ENCODE measurements at places on chromosomes 5 and 9.

DNA sequence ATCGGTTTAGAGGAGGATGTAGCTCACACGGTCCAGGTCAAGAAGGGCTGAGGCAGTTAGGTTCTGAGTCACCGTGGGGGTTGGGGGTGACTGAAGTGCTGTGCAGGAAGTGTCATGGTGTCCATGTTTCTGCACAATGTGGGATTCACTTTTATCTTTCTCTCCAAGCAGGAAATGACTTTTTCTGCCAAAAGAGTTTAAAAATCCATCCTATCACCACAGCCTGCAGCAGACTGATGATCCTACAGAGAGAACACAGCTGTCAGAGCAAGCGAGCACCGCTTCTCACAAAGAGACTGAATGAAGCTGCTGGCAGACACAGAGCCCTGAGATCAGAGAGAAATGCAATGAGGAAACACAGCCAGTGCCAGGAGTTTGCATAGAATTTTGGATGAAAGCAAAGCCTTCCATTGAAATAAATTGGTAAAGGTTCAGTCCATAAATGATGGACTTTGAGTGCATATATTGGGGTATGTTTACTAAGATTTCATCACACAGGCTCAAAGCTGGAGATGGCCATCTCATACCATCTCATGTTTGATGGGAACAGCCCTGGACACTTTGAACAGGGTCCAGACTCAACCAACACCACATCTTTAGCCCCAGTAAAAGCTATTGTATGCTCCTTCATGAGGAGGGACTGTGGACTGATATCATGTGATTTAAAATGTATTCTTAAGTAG lies 213.9 kb upstream of the FBXL7 start:
- peak; percentile 12 for DNase-seq

DNA sequence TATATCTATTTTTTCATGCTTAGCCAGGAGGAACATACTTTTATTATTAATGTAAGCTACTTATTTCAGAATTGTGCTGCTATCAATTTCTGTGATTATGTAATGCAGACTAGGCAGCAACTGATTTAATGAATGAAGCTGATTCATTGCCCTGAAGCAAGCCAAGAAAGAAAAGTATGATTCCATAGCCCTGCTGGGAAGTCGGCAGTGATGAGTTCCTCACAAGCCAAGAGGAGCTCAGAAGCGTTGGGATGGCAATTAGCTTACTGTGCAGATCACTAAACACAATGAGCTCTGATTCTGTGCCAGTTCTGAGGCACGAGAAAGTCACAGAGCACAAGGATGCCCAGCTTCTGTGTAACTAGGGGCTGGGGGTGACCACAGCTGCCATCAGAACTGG lies 254.3 kb upstream of the KLF9 start:
- DNase-seq, result no peak

DNA sequence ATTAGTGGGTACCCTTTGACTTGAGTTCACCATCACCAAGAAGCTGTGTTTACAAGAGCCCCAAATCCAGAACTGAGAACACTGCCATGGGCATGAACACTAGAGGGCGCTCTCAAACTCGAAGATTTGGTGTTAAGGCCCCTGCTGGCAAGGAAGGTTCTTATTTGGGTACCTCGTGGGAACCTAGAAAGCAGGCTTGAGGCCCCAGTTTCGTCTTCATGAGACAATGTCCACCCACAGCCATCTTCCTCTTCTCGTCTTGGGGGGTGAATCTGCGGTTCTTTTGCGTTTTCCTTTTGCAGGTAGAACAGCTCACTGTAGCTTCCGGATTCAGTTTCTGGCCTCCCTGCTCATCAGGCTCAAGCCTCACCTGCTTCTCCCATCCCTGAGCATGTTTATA lies 184.0 kb downstream of the SEMA5A start:
- peak; percentile 96 for DNase-seq

DNA sequence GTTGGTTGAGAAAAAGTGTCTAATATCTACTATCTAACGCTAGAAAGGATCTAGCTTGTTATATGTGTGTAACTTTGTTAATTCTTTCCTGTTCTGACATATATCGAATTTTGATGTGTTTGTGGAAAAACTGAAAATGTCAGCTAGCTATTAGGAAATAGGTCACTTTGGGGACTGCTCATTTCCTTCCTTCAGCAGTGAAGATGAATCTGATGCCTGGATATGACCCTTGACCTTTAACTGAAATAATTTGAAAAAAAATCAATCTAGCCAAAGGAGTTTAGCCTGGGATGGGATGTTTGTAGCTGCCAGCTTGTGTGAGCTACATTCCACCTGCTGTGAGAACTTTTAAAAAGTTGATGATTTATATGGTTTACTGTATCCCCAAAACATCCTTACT lies 66.8 kb downstream of the CD180 start:
- no peak for DNase-seq

- no peak for DNase-seq
Measured at GRCh38 chr5:141322261-141322660, 1.7 kb upstream of the TAF7 start.

GRCh38 chr5:175714479-175715085 lies 56.7 kb downstream of the HRH2 start:
- DNase-seq, result no peak

- no peak for DNase-seq
Measured at GRCh38 chr5:37417347-37417746, 38.2 kb downstream of the WDR70 start.

DNA sequence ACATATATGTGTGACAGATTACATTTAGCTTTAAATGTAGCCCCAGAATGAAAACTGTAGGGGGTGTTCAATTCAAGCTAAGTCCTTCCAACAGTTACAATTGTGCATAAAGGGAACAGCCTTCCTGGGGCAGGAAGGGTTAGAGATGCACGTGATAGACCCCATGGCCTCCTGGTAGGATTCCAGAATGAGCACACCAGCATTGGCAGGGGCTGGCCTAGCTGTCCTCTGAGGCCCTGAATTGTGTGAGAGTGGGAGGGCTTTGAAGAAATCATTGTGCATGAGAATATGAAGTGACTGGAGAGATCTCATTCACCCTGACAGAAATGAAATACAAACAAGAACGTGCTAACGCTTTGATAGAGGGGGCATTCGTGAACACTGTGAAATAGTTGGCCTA lies 663.8 kb upstream of the KLF4 start:
- DNase-seq, result no peak

GRCh38 chr5:137234973-137235943 lies 263.9 kb downstream of the SPOCK1 start:
- peak; percentile 11 for DNase-seq

- DNase-seq, result peak; percentile 17
Measured at GRCh38 chr5:167489202-167489601, 802.2 kb upstream of the WWC1 start.

DNA sequence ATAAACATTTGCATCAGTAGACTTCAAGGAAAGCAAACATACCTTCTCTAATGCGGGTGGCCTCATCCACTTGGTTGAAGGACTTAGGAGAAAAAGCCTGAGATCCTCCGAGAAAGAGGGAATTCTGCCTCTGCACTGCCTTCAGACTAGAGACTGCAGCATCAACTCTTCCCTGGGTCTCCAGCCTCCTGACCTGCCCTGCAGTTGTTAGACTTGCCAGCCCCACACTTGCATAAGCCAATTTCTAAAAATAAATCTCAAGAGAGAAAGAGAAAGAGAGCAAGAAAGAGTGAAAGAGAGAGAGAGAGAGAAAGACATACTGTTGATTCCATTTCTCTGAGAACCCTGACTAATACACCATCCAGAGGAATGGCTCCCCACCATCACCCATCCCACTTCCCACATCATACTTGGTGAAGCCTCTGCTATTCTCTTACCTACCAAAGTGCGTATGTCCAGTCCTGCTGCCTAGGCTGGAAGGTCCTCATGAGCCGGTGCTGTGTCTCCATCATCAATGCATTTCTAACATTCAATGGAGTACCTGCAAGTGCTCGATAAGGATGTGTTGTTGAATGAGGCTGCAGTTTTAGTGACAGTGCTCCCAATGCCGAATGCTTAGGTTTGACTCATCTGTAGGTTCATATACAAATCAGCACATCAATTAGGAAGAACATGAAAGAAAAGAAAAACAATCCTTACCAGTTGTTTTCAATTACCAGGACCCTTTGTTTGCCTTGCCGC lies 35.1 kb downstream of the ZNF622 start:
- DNase-seq, result no peak
